ENCODE measurements at places on chromosomes 7 and 10.
A peak's percentile ranks its signal among the peaks of the same experiment; 100 is the strongest.

DNA sequence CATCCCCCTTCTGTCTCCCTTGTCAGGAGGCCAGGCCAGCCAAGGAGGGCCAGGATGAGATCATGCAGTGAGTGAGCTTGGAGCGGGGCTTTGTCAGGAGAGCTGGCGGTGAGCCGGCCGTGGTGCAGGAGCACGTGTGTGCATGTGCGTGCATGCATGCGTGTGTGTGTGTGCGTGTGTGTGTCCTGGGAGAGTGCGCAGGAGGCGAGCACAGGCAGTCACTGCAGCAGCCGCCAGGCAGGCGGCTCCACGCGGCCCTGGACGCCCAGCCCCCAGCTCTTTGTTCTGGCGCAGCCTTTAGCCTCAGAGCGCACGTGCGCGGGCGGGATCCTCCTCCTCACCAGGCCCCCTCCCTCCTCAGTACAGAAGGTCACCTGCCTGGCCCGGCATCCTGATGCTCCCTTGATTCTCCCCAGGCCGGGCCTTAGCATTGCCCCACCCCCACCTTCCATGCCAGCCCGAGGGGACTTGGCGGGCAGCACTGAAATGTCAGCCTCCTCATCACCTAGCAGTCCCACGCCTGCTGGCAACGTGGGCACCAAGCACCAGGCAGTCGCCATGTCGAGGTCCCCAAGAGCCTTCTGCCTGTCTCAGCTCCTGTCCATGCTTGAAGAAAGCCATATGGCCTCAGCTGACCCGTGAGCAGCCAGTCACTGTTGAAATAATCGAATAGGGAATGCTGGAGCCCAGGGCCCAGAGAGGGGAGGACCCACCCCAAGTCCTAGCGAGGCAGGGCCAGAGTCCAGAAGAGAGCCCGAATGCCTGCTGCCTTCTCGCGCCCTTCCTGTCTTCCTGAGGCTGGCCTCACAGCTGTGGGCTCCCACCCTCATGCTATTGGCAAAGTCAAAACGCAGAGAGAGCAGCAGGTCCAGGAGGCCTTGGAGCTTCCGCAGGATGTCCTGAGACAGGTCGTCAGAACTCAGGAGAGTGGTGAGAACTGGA is 125.9 kb upstream of the PPIF start:
- no peak for DNase-seq

GRCh38 chr10:63664341-63664885 is 143.2 kb downstream of the REEP3 start:
- DNase-seq: no peak

DNA sequence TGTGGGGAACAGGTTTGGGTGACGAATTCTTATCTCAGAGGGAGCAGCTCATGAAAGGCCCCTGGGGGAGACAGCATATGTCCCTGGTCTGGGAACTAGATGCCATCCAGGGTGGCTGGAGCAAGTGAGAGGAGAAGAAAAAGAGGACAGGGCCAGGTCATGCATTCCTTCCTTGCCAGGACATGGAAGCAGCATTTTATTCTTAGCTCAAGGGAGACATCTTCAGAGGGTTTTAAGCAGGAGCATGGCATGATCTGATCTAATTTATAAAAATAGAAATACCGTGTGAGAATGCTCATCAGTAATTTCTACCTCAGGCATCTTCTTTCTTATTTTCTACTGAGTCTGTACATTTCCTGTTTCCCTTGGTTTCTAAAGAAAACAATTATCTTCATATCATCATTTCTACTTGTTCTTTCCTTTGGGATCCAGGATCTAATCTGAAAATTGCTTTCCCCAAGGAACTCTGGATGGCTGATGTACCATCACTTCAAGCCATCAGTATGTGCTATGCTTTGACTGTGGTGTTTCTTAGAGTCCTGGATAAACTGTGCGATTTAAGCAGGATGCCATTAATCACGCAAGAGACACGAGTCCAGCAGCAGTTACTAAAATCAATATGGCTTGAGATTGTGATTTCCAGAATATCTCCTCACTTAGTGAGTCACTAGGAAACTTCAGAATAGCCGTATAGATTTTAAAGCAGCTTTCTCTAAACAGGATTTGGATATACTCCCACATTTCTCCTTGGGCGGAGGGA is 386.2 kb downstream of the GALNT17 start:
- no peak for DNase-seq

- DNase-seq: peak; percentile 45
Measured at GRCh38 chr10:113454341-113455061, 98.4 kb upstream of the HABP2 start.

GRCh38 chr10:132938472-132939339 is 3.7 kb downstream of the CFAP46 start:
- peak; percentile 44 for DNase-seq

DNA sequence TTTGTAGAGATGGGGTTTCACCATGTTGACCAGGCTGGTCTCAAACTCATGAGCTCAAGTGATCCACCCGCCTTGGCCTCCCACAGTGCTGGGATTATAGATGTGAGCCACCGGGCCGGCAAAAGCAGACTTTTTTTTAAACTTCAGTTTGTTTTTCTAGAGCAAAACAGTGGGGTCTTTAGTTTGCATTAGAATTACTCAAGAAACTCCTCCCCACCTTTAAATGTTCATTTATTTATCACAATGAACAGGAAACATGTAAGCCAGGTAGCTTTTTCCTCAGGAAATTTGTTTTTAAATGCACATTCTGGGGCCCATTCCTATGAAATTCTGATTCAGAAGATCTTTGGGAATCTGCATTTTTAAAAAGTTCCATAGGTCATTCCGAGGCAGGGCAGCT is 56.0 kb upstream of the JAZF1 start:
- DNase-seq: no peak

DNA sequence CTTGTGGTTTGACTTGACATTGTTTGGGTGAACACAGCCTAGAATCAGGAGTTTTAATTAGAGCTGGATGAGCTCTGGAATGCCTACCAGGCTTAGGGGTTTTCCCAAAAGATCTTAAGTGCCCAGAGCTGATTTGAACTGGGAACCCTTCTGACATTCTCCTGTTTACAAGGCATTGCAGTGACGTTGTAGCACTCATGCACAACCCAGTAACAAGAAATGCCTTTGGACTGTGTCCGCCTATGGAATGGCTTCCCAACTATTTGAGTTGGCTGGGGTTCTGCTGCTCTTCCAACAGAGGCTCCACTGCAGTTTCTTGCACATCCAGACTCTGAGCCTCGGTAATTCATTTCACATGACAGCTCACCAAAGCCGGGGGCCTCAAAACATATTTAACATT is 76.7 kb upstream of the MKX start:
- no peak for DNase-seq

Data from activated CD8-positive, alpha-beta T cell treated with anti-CD3 and anti-CD28 coated beads for 36 hours (primary cell).